ENCODE measurements at places on chromosomes 16 and 17.

DNA sequence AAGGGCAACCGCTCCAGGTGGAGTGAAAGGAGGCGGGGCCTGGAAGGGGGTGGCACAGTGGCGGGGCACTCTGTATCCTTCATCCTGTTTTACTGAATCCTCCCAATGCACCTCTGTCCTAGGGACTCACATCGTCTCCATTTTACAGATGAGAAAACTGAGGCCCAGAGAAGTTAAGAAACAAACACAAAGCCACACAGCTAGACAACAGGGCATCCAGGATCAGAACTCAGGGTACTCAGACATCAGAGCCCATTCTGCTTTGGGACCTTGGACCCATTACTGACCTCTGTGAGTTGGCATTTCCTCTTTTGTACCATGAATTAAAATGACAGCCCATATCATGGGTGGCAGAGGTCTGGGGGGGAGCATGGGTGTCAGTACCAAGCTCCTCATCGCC, 129.2 kb downstream of the CPPED1 start:
- no peak for DNase-seq

- DNase-seq: no peak
Measured at GRCh38 chr16:67238278-67238575, 9.1 kb downstream of the FHOD1 start.

DNA sequence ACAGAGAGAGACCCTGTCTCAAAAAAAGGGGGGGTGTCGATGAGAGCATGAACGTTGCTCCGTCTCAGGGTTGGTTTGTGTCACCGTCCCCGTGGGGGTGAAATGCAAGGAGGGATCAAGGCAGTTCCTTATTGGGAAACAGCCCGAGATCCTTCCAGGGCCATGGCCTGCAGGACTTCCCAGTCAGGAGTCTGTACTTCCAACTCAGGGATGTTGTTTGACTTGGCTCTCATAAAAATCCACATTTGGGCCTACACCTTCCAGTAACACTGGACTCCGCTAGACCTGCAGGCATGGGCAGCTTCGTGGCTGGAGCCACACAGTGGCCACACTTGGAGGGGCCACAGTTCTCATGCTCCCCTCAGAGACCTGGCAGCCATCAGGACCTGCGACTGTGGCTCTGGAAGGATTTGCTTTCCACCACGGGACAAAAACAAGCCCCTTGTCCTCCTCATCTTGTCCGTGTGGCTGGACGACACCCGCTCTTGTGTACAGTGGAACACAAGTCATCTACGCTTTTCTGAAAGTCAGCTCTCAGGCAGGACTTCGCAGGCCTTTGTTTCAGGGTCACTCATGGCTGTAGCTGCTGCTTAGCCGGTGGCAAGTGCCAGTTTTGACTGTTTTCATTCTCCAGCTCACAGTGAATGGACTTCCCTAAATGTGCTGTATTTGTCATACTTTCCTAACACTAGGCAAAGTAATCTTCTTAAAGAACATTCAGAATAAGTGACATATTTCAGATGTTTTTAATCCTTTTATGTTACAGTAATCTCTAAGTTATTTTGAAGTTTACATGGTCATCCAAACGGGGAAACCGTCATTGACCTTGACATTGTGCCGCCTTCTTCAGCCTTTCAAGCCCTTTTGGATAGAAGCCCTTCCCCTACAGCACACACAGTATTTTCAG, 24.2 kb upstream of the IL17C start:
- no peak for DNase-seq

- no peak for DNase-seq
Measured at GRCh38 chr17:59676716-59677115, 30.5 kb downstream of the PTRH2 start.

Data from NCI-H187 (cell line).